ENCODE measurements at places on chromosomes 6 and 20.

GRCh38 chr20:48687117-48687800 is 140.5 kb downstream of the PREX1 start:
- DNase-seq = no peak

- no peak for DNase-seq
These were observed 13.3 kb upstream of the SLC2A12 start for GRCh38 chr6:134065706-134066105.

GRCh38 chr6:53464483-53464882 is 80.4 kb downstream of the GCLC start:
- DNase-seq = no peak

DNA sequence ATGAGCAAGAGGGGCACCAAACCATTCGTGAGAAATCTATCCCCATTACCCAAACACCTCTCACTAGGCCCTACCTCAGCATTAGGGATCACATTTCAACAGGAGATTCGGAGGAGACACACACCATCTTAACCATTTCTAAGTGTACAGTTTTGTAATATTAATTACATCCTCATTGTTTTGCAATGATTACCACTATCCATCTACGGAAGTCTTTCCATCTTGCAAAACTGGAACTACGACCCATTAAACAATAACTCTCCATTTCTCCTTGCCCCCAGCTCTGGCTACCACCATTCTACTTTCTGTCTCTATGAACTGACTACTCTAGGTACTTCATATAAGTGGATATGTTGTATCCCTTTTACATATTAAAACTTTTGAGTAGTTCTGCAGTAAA is 20.1 kb downstream of the ACOT13 start:
- no peak for DNase-seq

GRCh38 chr6:33592595-33593413 is 12.7 kb upstream of the BAK1 start:
- no peak for DNase-seq
